CD4-positive, alpha-beta T cell treated with Interleukin-6 at 100 ng/mL for 8 hours (primary cell): ENCODE measurements at places on chromosomes 2 and 18.

DNA sequence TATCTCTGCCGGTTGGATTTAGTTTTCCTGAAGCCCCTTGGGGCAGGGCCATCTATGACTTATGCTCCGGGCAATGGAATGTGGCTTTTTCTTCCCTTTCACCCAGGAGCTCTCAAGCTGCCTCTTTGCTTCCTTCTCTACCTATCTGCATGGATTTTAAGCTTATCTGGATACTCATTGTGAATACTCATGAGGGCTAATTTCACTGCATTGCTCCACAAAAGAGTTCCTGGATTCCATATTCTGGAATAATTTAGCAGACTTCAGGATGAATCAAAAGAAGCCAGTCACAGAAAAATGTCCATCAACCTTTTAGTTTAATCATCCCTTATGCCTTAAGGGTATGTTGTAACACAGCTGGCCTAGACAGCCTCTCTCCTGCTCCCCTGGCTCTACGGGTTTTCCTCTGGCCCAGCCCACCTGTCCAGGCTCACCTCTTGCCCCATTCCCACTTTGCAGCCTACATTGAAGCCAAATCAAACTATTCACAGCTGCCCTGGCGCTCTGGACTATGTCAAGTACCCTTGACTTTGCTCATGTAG lies 122.8 kb upstream of the RMDN2 start:
- no peak for DNase-seq

- DNase-seq = no peak
Observed at GRCh38 chr2:109017017-109017416, 28.0 kb upstream of the EDAR start.

- DNase-seq = no peak
Observed at GRCh38 chr2:68390586-68390985, 25.5 kb downstream of the PLEK start.

GRCh38 chr2:173290046-173290445 lies 64.6 kb upstream of the CDCA7 start:
- DNase-seq = no peak

DNA sequence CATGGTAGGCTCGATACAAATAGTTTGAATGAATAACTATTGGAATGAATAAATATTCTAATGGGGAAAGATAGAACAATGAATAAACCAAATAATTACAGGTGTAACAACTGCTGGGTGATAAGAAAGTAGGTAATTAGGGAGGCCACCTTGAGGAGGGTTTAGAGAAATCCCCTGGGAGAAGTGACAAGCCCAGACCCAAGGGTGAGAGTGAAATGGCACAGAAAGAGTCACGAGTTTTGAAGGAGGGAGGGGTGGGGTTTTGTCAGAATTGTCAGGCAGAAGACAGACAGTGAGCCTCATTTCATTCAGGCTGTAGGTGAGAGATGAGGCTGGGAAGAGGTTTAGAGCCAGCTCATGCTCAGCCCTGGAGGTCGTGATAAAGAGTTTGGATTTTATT lies 71.6 kb upstream of the L3MBTL4 start:
- no peak for DNase-seq

GRCh38 chr2:148875387-148876051 lies 492 bp downstream of the KIF5C start:
- DNase-seq = no peak

GRCh38 chr18:27497246-27497645 lies 312.1 kb upstream of the CHST9 start:
- no peak for DNase-seq
